NCI-H510A treated with DMSO at 0.1 percent for 48 hours (cell line): ENCODE measurements at places on chromosomes 11 and 22.

GRCh38 chr11:134283461-134284230, 7.5 kb downstream of the GLB1L3 start:
- DNase-seq: no peak

GRCh38 chr11:118264569-118265465, 720 bp upstream of the MPZL2 start:
- DNase-seq: no peak

GRCh38 chr22:46984751-46985506, 222.5 kb downstream of the TBC1D22A start:
- no peak for DNase-seq

GRCh38 chr11:8098361-8098760, 17.4 kb downstream of the TUB start:
- DNase-seq: no peak

GRCh38 chr11:87116185-87116584, 78.5 kb downstream of the TMEM135 start:
- DNase-seq: no peak

- DNase-seq: no peak
Observed at GRCh38 chr22:32830957-32831356, 29.5 kb downstream of the TIMP3 start.

DNA sequence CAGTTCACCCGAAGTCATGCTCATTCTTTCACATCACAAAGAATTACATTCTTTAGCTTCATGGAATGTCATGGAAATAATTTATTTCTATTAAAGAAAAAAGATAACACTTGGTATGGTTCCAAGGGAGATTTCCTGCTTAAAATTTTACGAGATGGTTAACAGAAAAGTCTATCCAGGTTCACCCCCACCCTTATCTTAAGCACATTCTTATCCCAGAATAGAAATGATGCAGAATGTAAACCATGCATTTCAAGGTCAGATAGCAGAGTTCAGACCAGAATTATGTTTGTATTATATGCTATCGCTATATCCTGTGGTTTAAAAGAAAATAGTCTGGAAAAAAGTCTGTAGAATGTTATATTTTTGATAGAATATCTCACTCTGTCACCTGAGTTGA, 58.7 kb downstream of the GAS2 start:
- DNase-seq: no peak

DNA sequence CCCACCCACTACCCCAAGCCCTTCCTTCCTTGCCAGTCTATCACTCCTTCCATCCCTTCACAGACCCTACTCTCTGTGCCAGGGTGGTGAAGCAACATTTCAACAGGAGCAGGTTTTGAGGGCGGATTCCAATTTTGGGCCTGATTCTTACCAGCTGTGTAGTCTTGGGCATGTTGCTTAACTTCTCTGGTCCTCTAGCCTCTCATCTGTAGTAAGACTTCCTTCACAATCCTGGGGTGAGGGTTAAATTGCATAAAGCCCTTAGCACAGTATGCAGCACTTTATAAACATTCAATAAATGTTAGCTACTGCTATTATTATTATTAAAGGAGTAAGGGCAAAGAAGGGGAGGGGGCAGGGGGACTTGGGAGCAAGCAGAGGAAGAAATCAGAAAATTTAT, 5.0 kb upstream of the RNF185 start:
- DNase-seq: no peak

GRCh38 chr11:11230087-11230486, 123.0 kb downstream of the CSNK2A3 start:
- no peak for DNase-seq

DNA sequence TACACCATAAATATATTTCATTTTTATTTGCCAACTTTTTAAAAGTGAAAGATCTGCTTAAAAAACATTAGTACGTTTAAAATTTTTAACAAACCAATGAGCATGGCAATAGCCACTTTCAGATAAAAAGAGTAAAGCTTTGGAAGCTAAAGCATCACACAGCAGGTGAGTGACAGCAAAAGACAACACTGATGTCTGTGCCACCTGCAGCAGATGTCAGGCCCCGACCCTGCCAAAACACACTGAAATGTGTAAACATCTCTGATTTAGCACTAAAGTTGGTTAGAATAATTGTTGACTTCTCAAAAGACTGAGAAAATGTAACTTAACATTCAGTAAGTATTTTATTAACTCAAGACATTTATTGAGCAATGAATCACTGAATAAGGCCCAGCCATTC, 232.9 kb downstream of the DLG2 start:
- DNase-seq: no peak

- no peak for DNase-seq
Observed at GRCh38 chr11:112235750-112236390, 9.6 kb downstream of the PTS start.

- no peak for DNase-seq
Observed at GRCh38 chr22:37090920-37091695, 18.4 kb downstream of the TMPRSS6 start.

DNA sequence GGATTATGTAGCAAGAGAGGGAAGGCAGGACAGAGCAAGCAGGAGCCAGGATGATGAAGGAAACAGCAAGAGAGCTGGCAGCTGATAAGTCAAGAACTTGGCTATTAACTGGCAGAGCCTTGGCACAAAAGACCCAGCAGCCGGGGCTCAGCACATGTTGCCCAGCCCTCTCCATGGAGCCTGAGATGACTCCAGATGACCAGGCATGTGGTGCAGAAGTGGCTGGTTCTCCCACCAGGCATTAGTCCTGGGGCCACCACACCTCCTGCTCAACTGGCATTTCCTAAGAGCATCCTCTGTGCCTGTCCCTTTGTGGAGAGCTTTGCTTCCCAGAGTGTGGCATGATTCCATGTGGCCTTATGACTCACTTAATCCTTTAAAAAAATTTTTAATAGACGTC, 522.6 kb downstream of the MN1 start:
- DNase-seq: no peak

DNA sequence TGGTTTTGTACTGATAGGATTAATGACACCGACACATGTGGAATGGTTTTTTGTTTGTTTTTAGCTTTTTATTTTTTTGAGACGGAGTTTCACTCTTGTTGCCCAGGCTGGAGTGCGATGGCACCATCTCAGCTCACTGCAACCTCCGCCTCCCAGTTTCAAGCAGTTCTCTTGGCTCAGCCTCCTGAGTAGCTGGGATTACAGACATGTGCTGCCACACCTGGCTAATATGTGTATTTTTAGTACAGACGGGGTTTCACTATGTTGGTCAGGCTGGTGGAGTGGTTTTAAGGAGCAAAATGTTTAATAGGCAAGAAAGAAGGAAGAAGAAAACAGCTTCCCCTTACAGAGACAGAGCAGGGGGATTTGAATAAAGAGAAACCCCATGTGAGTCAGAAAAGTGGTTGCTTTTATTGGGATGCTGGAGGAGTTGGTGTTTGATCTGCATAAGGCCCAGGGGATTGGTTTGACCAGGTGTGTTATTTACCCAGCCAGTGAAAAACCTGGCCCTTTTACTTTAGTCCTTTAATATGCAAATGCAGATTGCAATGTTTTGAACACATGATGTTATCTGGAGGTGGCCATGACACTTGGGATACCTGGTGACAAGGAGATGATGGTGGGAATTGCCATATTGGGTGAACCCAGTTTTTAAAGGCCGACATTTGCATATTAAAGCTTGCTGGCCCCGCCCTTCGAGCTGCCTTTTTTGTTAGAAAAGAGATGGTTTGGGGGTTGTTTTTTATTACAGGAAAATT, 24.3 kb downstream of the SUSD2 start:
- DNase-seq: no peak

- no peak for DNase-seq
Observed at GRCh38 chr22:32917577-32918354, 116.3 kb downstream of the TIMP3 start.

GRCh38 chr11:45896422-45896984, 10.6 kb downstream of the FREY1 start:
- DNase-seq: peak; percentile 29

GRCh38 chr11:64916040-64916774, 802 bp downstream of the ATG2A start:
- peak; percentile 15 for DNase-seq

DNA sequence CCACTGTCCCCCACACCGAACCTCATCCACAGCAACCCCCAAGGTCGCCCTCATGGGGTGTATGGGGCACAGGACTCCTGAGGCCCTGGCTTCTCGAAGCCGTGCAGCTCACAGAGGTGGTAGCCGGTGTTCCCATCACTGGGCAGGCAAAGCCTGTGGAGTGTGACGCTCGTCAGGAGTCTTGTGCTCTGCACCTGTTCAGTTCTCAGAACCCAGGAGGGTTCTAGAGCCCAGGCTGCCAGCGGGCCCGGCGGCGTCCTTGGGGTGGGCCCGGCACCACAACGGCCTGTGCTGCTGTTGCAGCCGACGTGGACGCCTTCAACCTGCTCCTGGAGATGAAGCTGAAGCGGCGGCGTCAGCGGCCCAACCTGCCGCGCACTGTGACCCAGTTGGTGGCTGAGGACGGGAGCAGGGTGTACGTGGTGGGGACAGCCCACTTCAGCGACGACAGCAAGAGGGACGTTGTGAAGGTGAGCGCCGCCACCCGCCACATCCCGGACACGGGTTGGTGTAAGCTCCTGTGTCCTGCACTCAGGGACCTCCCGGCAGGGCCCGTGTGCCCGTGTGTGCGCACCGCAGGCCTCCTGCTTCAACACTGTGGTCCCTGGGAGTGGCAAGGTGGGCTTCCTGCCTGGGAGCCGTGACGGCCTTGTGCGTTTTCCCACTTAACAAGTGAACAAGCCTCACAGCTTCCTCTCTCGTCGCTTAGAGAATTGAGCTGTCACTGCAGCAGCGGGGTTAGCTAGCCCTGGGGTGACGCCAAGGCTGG, 6.6 kb upstream of the SELENOO start:
- DNase-seq: no peak

DNA sequence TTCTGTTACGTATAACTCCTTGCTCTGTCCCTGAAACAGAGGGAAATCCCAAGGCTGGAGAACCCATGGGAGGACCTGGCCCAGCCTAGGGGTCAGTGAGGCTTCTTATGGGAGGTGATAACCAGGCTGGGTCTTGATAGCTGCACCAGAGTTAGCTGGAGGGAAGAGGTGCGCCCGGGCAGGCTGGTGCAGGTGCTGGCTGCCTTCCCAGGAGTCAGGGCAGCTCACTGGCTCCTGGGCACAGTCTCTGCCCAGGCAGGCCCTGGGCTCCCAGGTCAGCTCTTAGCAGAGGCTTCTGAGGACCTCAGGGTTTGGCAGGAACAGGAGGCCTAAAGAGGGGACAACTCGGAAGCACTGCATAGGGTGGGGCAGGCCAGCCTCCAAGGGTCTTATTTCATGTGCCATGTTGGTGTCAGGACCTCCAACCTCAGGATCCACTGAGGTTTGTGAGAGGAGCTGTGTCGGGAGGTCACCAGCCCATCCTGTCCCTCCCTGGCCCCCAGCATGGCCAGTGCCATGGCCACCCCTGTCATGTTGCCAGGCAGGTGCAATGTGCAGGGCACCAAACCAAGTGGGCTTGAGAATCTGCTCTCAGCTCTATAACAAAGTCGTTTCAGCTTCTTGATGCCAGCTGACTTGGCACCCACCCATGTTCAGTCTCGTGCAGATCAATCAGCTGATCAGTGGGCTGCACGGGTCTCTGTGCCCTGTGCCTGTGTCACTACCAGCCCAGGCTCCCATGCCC, 20.5 kb upstream of the CELSR1 start:
- DNase-seq: no peak

- peak; percentile 15 for DNase-seq
Observed at GRCh38 chr11:11620173-11620920, 1.5 kb downstream of the GALNT18 start.

DNA sequence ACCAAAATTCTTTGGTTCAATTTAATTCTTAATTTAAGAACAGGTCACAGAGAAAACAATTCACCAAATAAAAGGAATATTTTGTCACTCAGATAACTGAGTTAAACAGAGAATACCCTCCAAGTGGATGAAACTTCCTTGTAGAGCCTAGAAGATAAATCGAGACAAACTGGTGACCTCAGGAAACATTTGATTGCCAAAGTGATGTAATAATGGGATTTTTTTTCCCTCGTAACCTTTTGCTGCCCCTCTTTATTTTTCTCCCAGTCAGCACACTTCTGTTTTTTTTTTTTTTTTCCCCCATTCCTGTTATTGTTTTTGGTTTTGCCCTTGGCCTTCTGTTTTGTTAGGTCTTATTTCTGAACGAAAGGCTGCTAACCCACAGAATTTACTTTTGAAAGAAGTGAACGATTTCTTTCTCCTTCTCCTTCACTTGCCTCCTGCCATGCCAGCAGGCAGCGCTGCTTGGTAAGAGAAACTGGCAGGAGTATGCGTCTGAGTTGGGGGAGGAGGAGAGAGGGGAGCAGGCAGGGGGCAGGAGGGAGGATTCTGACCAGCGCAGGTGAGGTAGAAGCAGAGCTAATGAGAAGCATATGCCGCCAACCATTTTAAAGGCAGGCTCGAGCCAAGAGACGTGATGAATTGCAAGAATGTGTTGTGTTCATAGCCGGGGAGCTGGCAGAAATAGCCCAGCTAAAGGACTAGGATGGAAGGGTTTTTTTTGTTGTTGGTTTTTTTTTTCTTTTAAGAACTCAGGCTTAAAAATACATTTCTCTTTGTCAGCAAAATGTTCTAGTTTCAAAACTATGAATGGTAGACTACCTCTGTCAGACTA, 121.9 kb upstream of the MTMR2 start:
- no peak for DNase-seq

- peak; percentile 26 for DNase-seq
Observed at GRCh38 chr11:58058276-58059006, 27.7 kb downstream of the OR6Q1 start.

DNA sequence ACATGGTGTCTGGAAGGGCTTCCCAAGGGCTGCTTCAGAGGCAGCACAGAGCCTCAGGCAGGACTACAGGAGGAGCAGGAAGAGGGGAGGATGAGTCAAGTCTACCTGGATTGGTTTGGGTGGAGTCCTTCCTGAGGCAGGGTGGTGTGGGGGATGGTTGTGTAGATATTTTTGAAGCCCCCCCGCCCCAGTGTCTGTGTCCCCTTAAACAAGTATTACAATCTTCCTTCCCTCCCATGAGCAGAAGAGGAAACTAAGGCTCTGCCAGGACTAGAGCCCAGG, 34.7 kb upstream of the FCHSD2 start:
- DNase-seq: no peak

GRCh38 chr11:82076126-82076525, 657.5 kb downstream of the FAM181B start:
- no peak for DNase-seq

DNA sequence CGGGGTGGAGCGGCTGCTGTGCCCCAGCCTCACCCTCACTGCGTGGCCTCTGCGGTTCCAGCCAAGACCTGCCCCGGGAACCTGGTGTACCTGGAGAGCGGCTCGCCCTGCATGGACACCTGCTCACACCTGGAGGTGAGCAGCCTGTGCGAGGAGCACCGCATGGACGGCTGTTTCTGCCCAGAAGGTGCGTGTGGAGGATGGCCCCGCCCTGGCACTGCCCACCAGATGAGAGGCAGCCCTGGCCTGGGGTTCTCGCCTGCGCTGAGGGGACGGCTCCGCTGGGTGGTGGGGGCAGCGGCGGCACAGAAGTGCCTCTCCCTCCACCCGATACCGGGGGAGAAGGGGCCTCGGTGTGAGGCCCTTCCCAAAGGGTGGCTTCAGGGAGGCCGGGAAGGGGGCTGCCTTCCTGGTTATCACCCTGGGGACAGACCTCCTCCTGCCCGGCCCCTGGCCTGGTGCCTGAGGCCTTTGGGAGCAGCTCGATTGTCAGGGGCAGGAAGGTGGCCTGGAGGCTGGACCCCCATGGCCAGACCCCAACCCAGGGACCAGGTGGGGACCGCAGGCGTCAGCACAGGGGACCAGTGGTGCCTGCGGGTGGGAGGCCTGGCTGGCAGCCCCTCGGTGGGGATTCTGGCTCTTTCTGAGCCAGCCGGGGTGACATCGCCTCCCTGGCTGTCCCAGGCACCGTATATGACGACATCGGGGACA, 7.1 kb downstream of the MUC2 start:
- DNase-seq: no peak

GRCh38 chr22:33519974-33520903, 400.0 kb downstream of the LARGE1 start:
- no peak for DNase-seq

- DNase-seq: no peak
Observed at GRCh38 chr22:30872285-30873041, 96.1 kb downstream of the MORC2 start.
